ENCODE measurements at places on chromosomes 6 and 20.

DNA sequence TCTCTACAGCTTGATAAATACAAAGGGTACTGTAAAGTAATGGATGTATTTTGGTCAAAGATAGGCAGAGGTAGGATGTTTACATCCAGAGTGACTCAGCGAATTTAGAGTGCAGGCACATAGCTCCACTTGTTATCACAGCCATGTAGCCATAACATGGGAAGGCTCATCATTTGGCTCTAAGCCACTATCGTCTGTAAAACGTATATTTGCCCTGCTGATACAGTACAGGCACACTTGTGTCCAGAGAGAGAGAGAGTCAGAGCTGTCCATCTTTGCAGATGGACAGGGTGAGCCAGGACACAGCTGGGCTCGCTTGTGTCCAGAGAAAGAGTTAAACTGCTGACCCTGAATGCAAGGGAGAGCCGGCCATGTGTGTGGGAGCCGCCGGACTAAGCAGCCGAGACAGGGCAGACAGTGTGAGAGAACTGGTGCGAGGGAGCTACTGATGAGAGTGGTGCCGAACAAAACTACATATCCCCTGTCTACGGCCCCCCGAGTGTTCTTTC, 619.0 kb downstream of the DOK5 start:
- DNase-seq: no peak

DNA sequence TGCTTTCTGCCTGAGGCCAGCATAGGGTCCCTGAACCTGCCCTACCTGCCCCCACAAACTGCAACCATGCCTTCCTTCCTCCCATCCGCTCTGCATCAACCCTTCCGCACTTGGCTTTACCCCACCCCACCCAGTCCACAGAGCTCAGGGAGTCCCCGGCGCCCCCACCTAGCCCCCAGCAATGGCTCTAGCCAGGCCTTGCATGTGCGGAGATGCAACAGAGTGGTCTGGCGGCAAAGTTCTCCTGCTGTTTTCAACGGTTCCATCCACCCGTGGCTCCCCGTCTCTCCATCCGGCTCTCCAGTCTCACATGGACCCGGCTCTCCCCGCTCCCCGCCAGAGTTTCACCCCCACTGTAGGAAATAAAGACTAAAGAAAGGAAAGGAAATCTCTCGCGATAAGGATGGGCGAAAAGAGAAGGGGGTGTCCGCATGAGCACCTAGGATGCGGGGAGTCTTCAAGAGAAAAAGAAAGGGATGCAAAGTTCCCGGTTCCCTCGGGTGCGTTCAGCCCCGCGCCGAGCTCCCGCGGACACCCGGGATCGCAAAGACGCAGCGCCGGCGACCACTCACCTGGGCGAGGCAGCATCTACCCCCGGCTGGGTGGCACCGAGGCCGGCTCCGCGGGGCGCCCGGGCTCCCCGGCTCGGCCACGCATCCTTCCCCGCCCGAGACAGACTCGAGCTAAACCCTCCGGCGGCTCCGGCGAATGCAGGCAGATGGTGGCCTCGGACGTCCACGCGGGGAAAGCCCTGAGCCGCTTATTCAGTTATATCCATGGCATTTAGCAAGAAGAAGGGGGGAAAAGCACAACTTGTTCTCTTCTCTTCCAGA, 579 bp downstream of the LRFN2 start:
- DNase-seq: no peak

DNA sequence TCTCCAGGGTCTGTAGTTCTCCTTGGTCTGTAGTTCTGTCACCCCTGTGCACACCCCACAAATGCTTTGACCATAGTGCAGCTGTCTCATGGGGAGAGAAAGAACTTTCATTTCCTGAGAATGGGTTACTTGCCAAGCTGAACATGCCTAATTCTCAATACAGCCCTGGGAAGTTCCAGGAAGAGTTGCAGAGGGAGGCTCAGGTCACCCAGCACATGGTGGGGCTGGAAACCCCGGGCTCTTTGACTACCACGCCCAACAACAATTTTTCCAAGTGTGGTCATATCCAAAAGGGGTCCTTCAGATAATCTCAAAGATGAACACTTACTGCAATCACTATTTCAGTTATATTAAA, 2.2 kb upstream of the PTPRA start:
- no peak for DNase-seq

GRCh38 chr6:143807103-143807772, 35.9 kb upstream of the LTV1 start:
- DNase-seq: no peak

- no peak for DNase-seq
Measured at GRCh38 chr6:46888031-46888430, 33.7 kb downstream of the ADGRF5 start.

DNA sequence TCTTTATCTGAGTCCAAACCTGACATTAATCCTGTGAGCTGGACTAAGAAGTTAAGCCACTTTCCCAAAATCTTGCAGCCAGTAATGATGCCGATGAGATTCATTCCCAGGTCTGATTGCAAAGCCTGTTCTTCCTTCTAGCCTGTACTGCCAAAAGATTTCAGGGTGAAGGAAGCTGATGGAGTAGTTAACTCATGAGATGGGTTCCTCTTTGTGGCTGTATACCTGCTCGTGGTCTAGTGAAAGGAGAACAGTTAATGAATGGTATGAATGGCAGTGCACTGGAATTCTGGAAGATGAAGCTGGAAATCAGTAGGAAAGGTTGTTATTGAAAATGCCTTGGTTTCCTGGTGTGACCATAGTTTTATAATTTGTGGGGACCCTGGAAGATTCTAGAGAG, 112.0 kb downstream of the FYN start:
- DNase-seq: no peak

- no peak for DNase-seq
Measured at GRCh38 chr6:46909371-46909770, 12.4 kb downstream of the ADGRF5 start.

- no peak for DNase-seq
Measured at GRCh38 chr20:20317195-20317594, 50.7 kb upstream of the INSM1 start.

GRCh38 chr6:41634657-41635056, 3.6 kb upstream of the MDFI start:
- no peak for DNase-seq

DNA sequence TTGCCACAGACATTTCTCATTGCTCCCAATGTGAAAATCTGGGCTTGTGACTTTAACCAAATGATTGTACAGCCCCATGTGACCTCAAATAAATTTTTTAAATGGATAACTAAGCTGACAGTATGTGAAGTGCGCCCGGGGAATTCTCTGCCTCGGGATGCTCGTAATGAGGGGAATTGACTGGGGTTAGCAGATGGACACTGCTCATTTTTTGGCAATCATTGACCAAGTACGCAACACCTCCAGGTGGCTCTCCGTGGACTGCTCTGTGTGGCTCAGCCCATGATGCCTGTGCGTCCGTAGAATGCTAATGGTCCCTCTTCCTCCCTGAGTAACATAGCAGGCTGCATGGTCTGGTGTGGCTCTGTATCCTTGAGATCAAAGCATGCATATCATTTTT, 42.4 kb downstream of the FARS2 start:
- no peak for DNase-seq

GRCh38 chr20:10921491-10922010, 247.8 kb upstream of the JAG1 start:
- DNase-seq: no peak

DNA sequence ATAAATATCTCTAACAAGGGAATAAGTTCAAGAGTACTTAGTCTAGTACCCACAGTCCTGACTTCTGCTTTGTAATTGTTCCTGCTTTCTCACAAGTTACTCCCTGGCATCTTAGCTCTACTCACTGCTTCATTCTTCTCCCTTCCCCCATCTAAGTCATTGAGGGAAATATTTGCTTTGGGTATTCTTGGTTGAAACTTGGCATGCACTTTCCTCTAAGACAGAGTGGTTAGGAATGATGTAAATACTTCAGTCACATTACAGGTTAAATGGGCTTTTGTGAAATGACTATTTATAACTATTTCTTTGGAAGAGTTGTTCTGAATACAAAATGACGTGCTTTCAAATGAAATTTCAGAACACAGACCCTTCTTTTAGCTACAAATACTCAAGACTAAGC, 67.7 kb upstream of the PLEKHG1 start:
- DNase-seq: no peak

- DNase-seq: no peak
Measured at GRCh38 chr6:129135451-129135850, 252.5 kb downstream of the LAMA2 start.

DNA sequence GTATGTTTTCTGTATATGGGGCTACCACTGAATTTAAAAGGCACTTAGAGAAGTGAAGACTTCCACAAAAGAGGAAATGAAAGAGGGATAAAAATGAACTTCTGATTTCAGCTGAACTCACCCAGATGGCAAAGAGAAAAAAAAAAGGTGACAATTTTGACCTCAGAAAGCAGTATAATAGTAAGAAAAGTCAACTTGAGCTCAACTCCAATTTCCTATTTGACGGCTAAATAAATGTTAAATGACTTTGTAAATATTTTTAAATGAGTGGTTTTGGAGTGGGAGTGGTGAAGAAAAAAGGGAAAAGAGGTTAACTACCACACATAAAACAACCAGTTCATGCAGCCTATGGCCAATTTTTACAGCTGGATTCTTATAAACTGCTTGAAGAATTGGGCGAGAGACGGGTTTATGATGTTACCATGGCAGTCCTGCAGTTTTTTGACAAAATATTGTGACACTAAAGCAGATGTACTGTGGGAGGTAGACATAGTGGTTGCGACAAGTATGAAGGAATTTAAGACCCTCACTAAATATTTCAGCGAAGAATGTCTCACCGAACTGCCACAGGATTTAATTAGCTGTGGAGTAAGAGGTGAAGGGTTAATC, 49.8 kb upstream of the ADTRP start:
- no peak for DNase-seq

- DNase-seq: no peak
Measured at GRCh38 chr6:17712576-17712975, 5.9 kb upstream of the NUP153 start.

DNA sequence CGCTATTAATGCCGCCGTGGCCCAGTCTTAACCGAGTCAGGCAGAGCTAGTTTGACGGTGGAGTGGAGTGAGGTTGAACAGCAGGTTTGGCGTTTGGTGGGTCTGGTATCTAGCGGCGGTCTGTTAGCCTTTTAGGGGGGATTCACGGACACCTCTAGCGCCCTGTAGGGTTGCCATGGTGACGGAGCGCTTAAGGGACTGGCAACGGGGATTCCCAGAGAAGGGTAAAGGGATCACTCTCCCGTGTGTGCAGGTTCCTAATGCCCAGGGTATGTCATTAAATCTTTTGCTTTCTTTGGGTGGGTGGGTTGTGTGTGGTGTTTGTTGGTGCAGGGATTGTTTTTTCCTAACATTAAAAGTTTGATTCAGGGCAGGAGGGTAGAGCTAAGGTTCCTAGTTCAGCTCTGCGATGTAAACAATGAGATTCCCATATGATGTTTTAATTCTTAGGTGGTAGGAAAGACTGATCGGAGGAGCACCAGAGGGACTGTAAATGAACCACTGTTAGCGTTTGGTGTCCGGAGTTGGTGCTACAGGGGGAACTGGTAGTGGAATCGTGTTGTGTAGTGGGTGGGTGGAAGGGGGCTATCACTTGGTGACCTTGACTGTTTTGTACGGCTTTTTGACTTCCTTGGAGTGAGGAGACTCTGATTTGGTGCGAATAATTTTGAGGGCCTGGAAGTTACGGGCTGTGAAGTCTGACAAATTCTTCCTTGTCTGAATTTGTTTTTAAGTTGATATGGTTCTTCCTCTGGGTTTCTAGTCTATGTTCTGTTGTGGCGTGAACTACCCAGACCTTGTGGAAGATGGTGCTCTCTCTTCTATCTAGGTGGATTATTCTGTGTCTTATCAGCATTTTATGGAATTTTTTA, 5.0 kb downstream of the BRD2 start:
- DNase-seq: peak; percentile 43

- peak; percentile 22 for DNase-seq
Measured at GRCh38 chr6:117547688-117548621, 54.4 kb downstream of the GOPC start.

- no peak for DNase-seq
Measured at GRCh38 chr6:7900621-7901020, 10.0 kb downstream of the TXNDC5 start.

- no peak for DNase-seq
Measured at GRCh38 chr6:99512033-99512432, 3.2 kb downstream of the USP45 start.

DNA sequence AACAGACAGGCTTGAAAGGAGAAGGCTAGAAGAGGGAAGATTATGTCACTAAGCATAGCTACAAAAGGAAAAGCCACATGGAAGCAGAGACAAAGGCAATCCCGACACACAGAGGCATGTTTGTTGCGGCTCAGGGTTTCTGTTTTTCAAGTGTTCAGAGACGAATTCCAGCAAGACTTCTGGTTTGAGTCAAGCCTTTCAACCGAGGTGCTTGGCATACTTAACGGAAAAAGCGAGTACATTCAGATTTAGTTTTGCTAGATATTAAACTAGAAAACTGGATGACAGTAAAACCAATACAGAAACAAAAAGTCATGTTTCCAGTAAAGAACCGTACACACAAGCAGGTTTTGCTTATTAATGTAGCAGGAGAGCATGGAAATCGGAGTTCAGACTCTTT, 27.2 kb downstream of the MCUR1 start:
- no peak for DNase-seq

DNA sequence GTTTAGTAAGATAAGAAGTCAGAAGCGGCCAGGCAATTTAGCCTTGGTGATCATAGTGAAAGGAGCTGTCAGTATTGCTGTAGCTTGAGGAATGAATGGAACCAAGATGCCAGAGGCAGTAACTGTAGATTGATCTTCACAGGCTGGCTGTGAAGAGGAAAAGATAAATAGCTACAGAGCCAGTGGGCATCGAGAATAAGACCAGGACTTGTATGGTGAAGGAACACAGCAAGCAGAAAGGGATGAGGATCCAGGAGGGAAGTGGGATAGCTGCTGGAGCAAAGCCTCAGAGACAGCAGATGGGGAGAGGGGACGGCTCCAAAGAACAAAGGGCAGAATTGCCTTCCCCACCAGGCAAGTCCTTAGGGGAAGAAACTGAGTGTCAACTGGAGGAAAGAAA, 294.4 kb upstream of the PLN start:
- DNase-seq: no peak

- DNase-seq: no peak
Measured at GRCh38 chr20:46683668-46683938, 5.6 kb downstream of the TP53RK start.

- DNase-seq: no peak
Measured at GRCh38 chr6:3739311-3739897, 12.1 kb downstream of the PXDC1 start.

DNA sequence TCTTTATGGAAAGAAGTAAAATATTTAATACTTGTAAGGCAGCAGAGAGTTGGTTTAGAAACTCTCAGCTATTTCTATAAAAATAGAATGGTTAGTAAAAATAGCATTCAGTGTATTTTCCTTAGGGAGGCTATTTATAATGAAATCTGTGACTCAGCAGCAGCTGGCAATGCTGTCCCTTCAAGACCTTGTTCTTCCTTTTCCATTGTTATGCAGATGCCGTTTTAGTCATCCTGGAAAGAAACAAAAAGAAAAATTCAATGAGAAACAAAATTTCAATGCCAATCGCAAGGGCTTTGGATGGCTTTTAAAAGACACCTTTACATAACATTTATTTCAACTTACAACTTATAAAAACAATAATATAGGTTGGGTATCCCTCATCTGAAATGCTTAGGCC, 17.5 kb downstream of the MPC1 start:
- DNase-seq: no peak

GRCh38 chr6:147974376-147974775, 368.3 kb upstream of the SASH1 start:
- DNase-seq: no peak

All from activated T-helper 1 cell treated with anti-CD3 and anti-CD28 coated beads, Interleukin-2, amount 50 U/mL, for 16 hours (primary cell).